ENCODE measurements at places on chromosomes 4 and X. TPM values are rescaled to one million over a fixed set of nuclear protein-coding genes. Genes with fewer than 3 reads are reported as not detected.

Gene ASMT
- not detected for total RNA-seq

Gene MORC4
- total RNA-seq: 8.1 TPM

Gene VCX2
- 37.1 TPM for total RNA-seq

Gene DGKK
- not detected for total RNA-seq

Gene PAGE2B
- not detected for total RNA-seq

Gene UGT8
- total RNA-seq: 6.8 TPM

Gene YIPF7
- total RNA-seq: not detected

Gene KLF8
- total RNA-seq: not detected

Gene SLC6A8
- total RNA-seq: 51.9 TPM

Gene PF4V1
- total RNA-seq: not detected

Gene NPY5R
- not detected for total RNA-seq

Gene BEX3
- 209 TPM for total RNA-seq

Gene REELD1
- total RNA-seq: not detected

Gene SERTM2
- total RNA-seq: not detected

Gene HS6ST2
- total RNA-seq: 17.4 TPM

Gene CFP
- total RNA-seq: 0.58 TPM

Gene ARX
- not detected for total RNA-seq

Gene PRKX
- total RNA-seq: 10.2 TPM

Gene SSX1
- 0.72 TPM for total RNA-seq

Gene KCTD8
- 0.30 TPM for total RNA-seq

Gene HSFX2
- total RNA-seq: not detected

Gene CXorf49
- not detected for total RNA-seq

Gene IL21
- not detected for total RNA-seq

Gene DUSP21
- total RNA-seq: not detected

Gene AREG
- 17.4 TPM for total RNA-seq

Gene SLITRK4
- 1.5 TPM for total RNA-seq
